SK-MEL-5 (cell line): ENCODE measurements at places on chromosomes 3 and 15. TPM values are rescaled to one million over a fixed set of nuclear protein-coding genes. Genes with fewer than 3 reads are reported as not detected.

DNA sequence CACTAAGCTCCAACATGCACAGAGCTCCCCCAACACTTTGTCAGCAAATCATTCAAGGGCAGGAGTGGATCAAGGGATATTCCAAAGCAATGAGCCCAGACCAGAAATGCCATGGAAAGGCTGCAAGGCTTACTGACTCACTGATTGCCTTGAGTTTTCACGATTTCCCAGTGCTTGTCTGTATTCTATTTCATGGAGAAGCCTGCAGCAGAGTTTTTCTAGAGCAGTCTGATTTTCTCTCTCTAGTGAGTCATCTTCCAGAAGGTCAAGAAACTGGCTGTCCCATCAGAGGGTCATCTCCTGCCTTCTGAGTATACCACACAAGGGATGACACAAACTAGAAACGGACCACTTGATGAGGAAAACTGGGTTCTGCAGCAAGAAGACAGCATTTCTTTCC, 16.5 kb downstream of the LMCD1 start:
- no peak for DNase-seq

GRCh38 chr15:32670623-32671022, 29.1 kb downstream of the SCG5 start:
- no peak for DNase-seq

- no peak for DNase-seq
These were observed 7.4 kb downstream of the RAB8B start for GRCh38 chr15:63196842-63197241.

DNA sequence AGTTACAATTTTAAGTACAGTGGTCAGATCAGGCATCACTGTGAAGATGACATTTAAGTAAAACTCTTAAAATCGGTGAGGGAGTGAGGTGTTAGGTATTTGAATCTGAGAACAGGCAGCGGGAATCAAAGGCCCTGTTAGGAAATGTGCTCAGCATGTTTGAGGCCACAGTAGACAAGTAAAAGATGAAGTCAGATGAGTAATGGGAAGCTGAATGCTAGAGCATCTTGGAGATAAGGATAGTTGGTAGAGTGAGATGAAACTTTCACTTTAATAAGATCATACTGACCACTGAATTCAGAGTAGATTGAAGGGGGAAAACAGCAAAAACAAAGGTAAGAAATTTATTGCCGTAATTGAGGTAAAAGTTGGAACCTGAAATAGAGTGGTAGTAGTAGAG, 61.6 kb downstream of the DCBLD2 start:
- no peak for DNase-seq

DNA sequence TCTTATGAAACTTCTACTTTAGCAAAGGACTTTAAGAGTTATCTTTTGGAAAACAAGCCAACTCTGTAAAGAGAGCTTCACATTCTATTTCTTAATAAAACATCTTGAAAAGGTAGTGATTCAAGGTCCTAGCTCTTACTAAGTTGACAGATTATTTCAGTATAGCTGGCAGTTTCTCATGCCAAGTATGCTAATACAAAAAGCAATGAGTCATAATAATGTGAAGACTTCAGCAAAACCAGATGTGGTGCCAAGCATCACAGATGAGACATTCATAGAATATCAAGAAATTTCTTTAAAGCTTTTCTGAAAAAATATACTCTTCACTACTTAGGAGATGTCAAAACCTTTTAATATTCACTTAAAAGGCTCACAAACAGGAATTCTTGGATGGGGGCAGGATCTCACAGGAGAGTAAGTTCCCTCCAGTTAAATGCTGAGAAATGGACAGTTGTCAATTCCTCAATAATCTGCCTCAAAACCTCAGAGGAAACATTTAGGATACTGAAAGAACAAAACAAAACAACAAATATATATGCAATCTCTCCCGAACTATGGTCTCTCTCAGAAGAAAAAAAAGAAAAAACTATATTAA, 45.6 kb downstream of the DCBLD2 start:
- DNase-seq: peak; percentile 31

- no peak for DNase-seq
These were observed 174.9 kb upstream of the SNTN start for GRCh38 chr3:63477494-63478129.

DNA sequence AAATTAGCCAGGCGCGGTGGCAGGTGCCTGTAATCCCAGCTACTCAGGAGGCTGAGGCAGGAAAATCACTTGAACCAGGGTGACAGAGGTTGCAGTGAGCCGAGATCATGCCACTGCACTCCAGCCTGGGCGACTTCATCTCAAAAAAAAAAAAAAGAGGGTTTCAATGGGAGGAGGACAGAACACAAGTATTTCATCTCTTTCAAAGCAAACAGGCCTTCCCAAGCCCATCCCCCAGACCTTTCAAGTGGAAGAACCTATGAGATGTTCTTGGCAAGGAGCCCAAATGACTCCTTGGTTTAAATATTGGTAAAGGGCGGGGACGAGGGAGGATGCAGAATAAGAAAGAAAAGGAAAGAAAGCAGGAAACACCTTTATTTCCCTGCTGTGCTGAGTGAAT, 62.2 kb upstream of the MCF2L2 start:
- DNase-seq: no peak

GRCh38 chr3:33145221-33145900, 31.5 kb downstream of the CRTAP start:
- no peak for DNase-seq

DNA sequence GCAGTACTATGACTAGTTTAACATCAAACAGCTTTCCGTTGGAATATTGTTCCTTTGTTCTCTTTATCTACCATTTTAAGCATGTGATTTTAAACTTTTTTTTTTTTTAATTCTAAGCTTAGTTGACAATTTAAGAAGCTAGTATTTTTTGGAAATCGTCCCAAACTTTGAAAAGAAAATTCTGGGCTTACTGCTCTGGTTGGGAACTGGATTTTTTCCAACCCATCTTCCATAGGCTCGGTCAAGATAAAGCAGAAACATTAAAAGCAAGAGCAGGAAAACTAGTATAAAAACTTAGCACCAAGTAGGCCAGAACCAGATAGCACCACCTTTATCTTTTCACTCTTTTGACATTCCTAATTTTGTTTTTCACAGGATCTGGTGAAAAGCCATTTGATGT, 49.9 kb downstream of the TSC22D2 start:
- no peak for DNase-seq

- DNase-seq: no peak
These were observed 33.2 kb upstream of the TMC3 start for GRCh38 chr15:81407176-81407575.

DNA sequence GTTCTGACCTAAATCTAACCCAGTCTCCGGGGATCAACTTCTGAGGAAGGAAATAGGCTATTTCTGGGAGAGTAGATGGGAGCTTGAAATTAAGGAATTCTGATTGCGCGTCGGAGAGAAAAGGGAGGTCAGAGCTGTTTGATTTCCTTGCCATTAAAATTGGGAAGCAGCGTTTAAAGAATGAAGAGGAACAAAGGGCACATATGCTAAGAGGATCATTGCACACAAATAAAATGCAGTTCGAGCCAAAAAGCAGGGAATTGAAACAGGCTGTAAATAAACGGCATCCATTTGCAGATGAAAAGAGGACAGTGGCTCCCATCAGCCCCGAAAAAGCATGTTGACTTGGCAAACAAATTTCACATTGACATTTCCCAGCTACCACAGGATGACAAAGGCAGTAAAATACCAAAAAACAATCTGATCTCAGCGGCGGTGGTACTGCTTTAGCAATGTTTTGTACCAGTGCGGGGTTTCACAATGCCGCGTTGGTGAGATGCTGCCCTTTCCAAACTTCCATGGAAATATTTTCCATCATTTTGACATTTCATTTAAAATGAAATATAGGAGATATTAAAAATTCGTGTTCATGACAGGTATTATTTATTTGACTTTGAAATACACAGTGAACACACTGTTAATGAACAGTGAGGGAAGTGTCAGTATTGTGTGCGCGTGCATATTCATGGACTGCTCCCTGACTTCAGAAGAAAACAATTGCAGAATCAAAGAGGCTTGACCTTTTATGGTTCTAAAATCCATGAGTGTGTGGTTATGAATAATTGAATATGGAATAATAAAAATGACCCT, 108.8 kb downstream of the SQOR start:
- DNase-seq: no peak

DNA sequence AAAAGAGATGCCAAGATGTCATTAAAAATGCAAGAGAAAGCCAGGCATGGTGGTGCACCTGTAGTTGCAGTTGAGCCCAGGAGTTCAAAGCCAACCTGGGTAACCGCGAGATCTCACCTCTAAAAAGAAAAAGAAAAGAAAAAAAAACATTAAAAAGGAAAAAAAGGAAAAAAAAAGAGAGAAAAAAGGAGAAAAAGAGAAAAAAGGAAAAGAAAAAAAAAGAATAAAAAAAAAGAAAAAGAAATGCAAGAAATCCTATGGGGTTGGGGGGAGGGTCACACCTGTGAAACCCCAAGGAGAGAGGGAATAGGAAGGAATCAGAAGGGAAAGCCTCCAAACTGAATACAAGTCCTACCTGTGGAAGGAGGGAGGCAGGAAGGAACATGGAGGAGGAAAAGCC, 5.2 kb upstream of the SUMF1 start:
- no peak for DNase-seq

- no peak for DNase-seq
These were observed 37.9 kb downstream of the CPA3 start for GRCh38 chr3:148903022-148903442.

DNA sequence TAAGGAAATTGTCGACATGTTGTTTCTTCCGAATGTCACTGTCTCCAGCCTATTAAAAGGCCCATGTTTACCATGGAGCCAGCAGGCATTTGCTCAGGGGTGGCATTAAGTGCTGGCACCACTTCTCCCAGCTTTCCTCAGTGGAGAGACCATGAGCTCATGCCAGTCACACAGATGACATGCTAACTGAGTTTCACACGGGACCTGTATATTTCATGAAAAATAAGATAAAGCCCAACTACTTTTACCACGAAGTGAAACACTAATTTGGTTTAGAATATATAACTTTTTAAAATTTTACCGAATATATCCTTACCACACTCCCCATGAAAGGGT, 93.4 kb downstream of the ETFA start:
- DNase-seq: no peak

DNA sequence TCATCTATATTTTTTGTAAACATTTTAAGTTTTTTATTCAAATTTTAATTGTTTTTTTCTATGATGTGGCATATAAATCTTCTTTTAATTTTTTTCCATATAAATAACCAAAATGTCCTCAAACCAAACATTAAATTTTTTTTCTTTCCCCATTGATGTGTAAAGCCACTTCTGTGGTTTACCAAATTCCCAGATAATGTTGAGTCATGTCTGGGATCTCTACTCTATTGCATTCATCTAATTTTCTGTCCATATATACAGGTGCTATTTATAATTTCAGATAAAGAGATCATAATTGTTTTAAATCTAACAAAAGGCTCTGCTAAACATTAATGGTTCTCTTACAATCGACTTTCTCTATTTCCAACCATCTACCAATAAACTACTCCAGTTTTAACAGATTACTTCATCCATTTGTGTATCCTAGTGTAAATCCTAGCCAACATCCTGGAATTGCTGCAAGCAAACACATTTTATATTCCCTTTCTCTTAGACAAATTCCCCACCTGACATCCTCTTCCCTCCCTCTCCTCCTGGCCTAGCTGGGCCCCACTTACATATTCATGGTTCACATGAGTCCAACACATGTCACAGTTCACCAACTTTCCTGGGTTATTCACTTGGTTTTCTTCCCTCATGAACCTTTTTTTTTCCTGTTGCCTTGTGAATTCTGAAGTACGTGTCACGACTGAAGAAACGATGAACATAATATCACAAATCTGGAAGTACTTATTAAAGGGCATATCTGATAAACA, 368.0 kb upstream of the AGTR1 start:
- DNase-seq: no peak

- no peak for DNase-seq
These were observed 482.8 kb upstream of the NAALADL2 start for GRCh38 chr3:174376346-174376745.

GRCh38 chr15:37115538-37115937, 15.2 kb upstream of the MEIS2 start:
- no peak for DNase-seq

GRCh38 chr15:83510001-83510400, 62.9 kb downstream of the SH3GL3 start:
- DNase-seq: peak; percentile 7

- DNase-seq: no peak
These were observed 43.4 kb downstream of the MUC20 start for GRCh38 chr3:195763843-195764825.

Gene SCAMP5
- total RNA-seq: 3.4 and 5.4 TPM in 2 replicates

Gene SIN3A
- total RNA-seq: 18.9 and 20.6 TPM in 2 replicates

Gene BUB1B
- total RNA-seq: 34.6 and 36.9 TPM in 2 replicates

Gene APOD
- 90.8 and 104 TPM in 2 replicates for total RNA-seq

Gene HRH1
- not detected in 2 replicates for total RNA-seq

Gene AZI2
- total RNA-seq: 53.0 and 54.0 TPM in 2 replicates

Gene CIDEC
- total RNA-seq: 0.24 and 0.71 TPM in 2 replicates

Gene TIPIN
- 23.3 and 24.0 TPM in 2 replicates for total RNA-seq

Gene INSYN1
- total RNA-seq: 2.4 and 2.5 TPM in 2 replicates

Gene LRTM1
- not detected in 2 replicates for total RNA-seq

Gene SLC30A4
- total RNA-seq: 4.2 and 4.3 TPM in 2 replicates
